ENCODE measurements at places on chromosomes 6 and 20. TPM values are rescaled to one million over a fixed set of nuclear protein-coding genes. Genes with fewer than 3 reads are reported as not detected.

The COL11A2 gene
- total RNA-seq: 0.10 TPM

The F13A1 gene
- not detected for total RNA-seq

The ECT2L gene
- not detected for total RNA-seq

The NHLRC1 gene
- 0.04 TPM for total RNA-seq

The COQ3 gene
- total RNA-seq: 19.0 TPM

The OPN5 gene
- not detected for total RNA-seq

The TPX2 gene
- 111 TPM for total RNA-seq

The DDO gene
- total RNA-seq: 1.4 TPM

Measured in H4 (cell line).